ENCODE measurements at places on chromosomes 4 and X. TPM values are rescaled to one million over a fixed set of nuclear protein-coding genes. Genes with fewer than 3 reads are reported as not detected.

- no peak for DNase-seq
- no peaks in the 10 kb centered on the region for H3K27me3 ChIP-seq
- H3K4me1 ChIP-seq: peaks cover 15% of the 10 kb centered on the region
- H3K27ac ChIP-seq: no peak overlapping the region
- no peaks in the 10 kb centered on the region for H3K36me3 ChIP-seq
These were observed 26.5 kb downstream of the GALNT7 start for GRCh38 chr4:173195109-173195508.

Gene BTK
- total RNA-seq: 4.4 TPM

DNA sequence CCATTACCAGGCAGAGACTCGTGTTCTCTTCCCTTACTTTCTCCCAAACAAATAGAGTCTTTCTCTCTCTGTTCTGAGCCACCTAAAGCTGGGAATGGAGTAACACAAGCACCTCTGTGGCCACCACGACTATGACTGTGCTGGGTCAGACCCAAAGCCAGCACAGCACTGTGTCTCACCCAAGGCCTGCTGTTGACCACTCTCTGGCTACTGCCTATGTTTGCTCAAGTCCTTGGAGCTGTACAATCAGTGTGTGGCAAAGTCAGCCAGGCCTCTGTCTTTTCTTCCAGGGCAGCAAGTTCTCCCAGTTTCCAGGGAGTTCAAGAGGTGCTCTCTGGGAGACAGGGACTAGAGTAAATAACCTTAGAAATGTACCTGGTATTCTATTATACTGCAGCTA lies 239.4 kb downstream of the FAM47A start:
- H3K4me1 ChIP-seq: no peaks in the 10 kb centered on the region
- DNase-seq: no peak
- no peaks in the 10 kb centered on the region for H3K36me3 ChIP-seq
- no peak overlapping the region for H3K27ac ChIP-seq
- H3K4me3 ChIP-seq: no peak overlapping the region

Gene ZMAT1
- total RNA-seq: 8.3 TPM

- no peak for DNase-seq
- no peaks in the 10 kb centered on the region for H3K27me3 ChIP-seq
- H3K27ac ChIP-seq: no peak overlapping the region
- no peaks in the 10 kb centered on the region for H3K36me3 ChIP-seq
- H3K4me1 ChIP-seq: no peaks in the 10 kb centered on the region
- no peak overlapping the region for H3K4me3 ChIP-seq
These were observed 485.5 kb downstream of the TRAM1L1 start for GRCh38 chr4:116599859-116600258.

GRCh38 chrX:16033331-16033730 lies 90.0 kb upstream of the GRPR start:
- H3K27ac ChIP-seq: no peak overlapping the region
- no peaks in the 10 kb centered on the region for H3K27me3 ChIP-seq
- no peak overlapping the region for H3K4me3 ChIP-seq
- no peak for DNase-seq

- no peak for DNase-seq
- no peak overlapping the region for H3K4me3 ChIP-seq
- no peak overlapping the region for H3K27ac ChIP-seq
- H3K4me1 ChIP-seq: peaks cover 31% of the 10 kb centered on the region
- no peaks in the 10 kb centered on the region for H3K27me3 ChIP-seq
These were observed 86.2 kb upstream of the CBR4 start for GRCh38 chr4:169096221-169096620.

Data from vagina (tissue), 2 donors.